Bronchial smooth muscle cell (primary cell): ENCODE measurements at places on chromosomes 6 and 20. TPM values are rescaled to one million over a fixed set of nuclear protein-coding genes. Genes with fewer than 3 reads are reported as not detected.

Gene NELFCD
- 47.3 and 54.2 TPM in 2 replicates for total RNA-seq

Gene RBBP8NL
- total RNA-seq, result not detected in 2 replicates

Gene ATAT1
- 2.2 and 5.4 TPM in 2 replicates for total RNA-seq

Gene DEFB132
- not detected in 2 replicates for total RNA-seq

Gene VNN1
- total RNA-seq, result not detected in 2 replicates

Gene NEU1
- 73.7 and 87.3 TPM in 2 replicates for total RNA-seq
